ENCODE measurements at places on chromosomes 5 and 9.

- no peak for DNase-seq
Measured at GRCh38 chr9:79632060-79632459, 60.3 kb downstream of the TLE4 start.

DNA sequence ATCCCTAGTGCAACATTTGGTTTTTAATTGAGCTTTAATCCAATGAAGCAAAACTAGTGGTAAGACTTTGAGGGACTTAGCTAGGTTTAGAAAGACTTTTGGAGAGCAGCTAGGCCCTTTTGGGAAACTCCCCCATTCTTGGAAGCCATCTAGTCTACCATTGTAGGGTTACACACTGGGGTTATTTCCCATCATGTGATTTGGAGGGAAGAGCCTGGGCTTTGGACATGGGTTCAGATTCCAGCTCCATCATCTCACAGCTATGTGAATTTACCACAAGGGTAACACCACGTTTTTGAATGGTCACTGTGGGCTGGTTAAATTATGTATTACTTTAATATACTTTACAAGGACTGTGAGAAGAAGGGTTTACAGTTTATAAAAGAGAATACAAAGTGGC is 18.3 kb upstream of the TNFSF15 start:
- peak; percentile 57 for DNase-seq

DNA sequence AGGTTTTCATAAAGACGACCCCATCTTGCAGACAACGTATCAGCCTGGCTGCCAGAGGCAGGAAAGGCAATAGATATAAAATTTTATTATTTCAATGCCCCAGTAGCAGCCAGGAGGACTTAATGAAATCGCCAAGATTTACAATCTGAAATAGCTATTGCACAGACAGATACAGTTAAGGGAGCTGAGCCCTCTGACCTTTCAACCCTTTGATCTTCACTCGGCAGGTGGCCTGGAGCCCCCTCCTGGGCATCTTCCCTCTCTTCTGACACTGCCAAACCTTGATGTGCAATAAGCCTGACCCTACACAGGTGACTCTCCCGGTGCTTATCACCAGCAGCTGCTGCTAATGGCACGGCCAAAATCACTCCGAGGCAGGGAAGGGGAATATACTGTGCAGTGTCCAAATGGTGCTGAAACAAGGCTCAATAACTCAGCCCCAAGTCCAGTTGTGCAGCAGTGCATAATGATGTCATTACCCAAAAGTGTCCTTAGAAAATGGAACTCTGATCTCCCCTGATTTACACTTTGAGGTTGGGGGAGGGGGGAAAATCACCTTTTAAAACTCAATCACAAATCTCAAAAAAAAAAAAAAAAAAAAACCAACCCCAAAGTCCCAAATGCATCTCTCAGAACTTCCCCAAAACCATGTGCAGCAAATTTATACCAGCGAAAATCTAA is 242.0 kb downstream of the CRB2 start:
- no peak for DNase-seq

GRCh38 chr9:23120630-23121029 is 674.0 kb downstream of the DMRTA1 start:
- no peak for DNase-seq

DNA sequence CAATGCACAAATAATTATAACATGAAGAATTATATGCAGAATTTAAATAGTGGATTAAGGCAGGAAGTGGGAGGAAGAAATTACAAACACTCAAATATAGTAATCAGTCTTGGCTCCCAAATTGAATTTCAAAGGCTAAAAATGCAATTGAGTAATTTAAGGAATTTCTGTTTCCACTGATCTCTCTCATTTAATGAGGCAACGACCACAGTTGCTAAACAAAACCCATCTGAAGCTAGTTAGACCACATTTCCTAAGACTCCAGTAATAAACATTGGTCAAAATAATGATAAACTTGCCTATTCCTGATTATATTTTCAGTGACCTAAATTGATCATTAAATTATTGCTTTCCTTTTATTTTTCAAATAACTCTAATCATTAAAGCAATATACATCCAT is 174.3 kb upstream of the GRIN3A start:
- peak; percentile 6 for DNase-seq

- peak; percentile 65 for DNase-seq
Measured at GRCh38 chr9:101625876-101626275, 31.1 kb upstream of the PPP3R2 start.

- DNase-seq, result no peak
Measured at GRCh38 chr9:93187574-93187973, 3.6 kb downstream of the WNK2 start.

DNA sequence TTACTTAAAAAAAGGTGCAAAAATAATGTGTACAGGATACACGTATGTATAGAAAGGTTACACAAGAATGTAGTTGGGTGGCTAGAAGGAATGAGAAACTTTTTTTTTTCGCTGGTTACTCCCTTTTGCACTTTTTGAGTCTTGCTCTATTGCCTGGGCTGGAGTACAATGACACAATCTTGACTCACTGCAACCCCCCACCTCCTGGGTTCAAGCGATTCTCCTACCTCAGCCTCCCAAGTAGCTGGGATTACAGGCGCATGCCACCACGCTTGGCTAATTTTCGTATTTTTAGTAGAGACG is 15.8 kb downstream of the FBXW11 start:
- no peak for DNase-seq

- DNase-seq, result no peak
Measured at GRCh38 chr5:180666812-180667211, 17.4 kb upstream of the FLT4 start.

DNA sequence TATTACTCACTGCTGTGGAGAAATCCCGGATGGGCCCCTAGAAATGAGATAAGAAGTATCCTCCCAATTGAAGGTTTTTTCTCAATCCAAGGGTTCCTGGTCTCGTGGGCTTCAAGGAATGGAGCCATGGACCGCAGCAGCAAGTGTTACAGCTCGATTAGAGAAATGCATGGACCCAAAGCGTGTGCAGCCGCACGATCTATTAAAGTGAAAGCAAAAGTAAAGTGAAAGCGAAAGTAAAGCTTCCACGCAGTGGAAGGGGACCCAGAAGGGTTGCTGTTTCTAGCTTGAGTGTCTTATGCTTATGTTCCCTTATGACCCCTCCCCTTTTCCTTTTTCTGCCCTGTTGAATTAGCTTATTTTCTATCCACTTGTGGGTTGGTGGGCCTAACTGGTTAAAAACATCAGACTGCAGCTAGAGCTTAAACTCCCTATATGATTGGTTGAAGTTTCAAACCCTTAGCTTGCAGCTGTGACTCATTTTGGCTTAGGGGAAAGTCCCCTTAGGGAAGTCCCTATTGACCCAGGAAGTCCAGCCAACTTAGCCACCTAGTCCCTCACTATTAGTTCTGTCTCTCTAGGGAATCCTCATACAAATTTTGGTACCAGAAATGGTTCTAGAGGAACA is 1111.8 kb downstream of the TAF11L14 start:
- peak; percentile 0 for DNase-seq

DNA sequence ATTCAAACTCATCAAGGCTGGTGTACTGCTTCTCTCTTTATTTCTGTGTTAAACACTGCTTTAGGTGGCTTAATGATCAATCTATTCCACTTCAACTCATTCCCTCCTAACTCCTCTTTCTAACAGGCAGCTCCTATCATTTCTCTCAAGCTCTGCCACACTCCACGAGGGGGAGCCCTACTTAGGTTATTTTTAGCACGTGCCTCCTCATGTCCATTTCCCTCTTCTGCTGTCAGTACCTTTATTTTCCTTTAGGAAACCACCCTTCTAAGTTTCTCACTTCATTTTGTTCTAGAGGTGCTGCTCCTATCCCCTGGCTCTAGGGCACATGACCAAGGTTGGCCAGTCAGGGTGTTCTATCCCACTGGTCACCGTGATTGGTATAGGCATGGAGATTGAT is 6.7 kb upstream of the BRINP1 start:
- peak; percentile 3 for DNase-seq

DNA sequence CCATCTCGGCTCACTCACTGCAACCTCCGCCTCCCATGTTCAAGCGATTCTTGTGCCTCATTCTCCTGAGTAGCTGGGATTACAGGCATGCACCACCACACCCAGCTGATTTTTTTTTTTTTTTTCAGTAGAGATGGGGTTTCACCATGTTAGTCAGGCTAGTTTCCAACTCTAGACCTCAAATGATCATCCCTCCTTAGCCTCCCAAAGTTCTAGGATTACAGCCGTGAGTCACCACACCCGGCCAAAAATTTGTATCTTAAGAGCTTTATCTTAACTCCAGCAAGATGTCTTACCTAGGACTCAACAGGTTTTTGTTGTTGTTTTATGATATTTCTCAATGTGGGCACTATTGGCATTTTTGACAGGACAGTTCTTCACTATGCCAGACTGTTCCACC is 27.9 kb downstream of the LYRM7 start:
- peak; percentile 36 for DNase-seq

- no peak for DNase-seq
Measured at GRCh38 chr9:89165341-89165740, 13.3 kb downstream of the SHC3 start.

DNA sequence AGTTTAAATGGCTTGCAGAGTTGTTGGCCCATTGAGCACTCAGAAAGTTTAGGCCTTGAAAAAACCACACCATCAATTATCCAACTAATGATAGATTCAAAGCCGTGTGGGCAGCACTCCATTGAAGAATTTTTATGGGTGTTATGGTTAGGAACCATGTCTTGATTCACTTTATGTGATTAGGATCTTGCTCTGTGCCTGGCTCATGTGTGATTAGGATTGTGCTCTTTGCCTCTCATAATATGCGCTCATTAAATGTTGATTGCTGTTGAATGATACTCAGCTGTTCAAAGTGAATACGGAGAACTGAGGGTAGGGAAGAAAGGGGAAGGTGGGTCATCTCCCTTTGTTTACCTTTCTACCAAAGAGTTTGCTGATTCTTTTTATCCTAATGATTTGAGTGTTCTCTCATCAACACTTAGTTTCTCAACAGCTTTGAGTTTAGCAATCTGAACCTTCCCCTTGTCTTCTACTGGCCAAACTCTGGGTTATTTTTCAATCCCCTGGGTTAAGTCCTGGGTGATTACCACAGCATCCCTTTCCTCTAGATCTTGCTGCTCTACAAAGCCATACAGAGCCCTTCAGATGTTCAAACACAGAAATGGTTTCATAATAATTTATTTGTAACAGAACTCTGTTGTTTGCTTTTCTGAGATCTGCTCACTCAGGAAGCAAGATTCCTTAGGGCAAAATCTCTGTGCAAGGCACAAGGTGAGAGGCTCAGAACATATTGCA is 668.8 kb upstream of the RGMB start:
- DNase-seq, result peak; percentile 14

GRCh38 chr9:134321531-134321930 is 4.7 kb upstream of the RXRA start:
- peak; percentile 39 for DNase-seq

- DNase-seq, result no peak
Measured at GRCh38 chr9:75467142-75467541, 378.8 kb downstream of the OSTF1 start.

DNA sequence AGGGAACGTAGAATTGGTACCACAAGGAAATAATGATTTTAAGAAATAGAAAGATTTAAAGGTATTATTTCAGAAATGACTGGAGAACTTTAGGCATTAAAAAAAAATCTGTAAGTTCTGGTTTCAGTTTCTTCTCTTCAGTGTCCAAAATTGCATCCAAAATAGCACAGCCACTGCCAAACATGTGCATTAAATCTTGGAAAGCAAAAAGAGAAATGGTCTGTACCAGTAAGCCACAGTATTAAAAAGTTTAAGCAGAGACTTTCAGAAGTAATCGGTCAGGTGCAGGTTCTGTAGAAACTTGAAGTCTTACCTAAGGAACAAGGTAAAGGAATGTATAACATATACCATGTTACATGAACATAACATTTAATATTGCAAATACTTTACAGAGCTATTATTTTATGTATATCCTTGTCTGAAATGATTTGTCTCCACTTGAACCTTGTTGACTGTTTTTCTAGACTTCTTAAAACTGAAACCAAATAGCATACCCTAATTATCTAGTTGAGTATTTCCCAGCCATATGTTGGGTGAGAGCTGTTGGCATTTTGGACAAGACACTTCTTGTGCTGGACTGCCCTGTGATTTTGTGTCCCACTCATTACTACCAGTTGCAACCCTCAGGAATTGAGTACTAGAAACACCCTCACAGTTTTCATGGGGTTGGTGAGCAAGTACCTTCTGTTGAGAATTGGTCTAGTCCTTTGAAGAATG is 32.1 kb downstream of the NIPBL start:
- DNase-seq, result no peak

DNA sequence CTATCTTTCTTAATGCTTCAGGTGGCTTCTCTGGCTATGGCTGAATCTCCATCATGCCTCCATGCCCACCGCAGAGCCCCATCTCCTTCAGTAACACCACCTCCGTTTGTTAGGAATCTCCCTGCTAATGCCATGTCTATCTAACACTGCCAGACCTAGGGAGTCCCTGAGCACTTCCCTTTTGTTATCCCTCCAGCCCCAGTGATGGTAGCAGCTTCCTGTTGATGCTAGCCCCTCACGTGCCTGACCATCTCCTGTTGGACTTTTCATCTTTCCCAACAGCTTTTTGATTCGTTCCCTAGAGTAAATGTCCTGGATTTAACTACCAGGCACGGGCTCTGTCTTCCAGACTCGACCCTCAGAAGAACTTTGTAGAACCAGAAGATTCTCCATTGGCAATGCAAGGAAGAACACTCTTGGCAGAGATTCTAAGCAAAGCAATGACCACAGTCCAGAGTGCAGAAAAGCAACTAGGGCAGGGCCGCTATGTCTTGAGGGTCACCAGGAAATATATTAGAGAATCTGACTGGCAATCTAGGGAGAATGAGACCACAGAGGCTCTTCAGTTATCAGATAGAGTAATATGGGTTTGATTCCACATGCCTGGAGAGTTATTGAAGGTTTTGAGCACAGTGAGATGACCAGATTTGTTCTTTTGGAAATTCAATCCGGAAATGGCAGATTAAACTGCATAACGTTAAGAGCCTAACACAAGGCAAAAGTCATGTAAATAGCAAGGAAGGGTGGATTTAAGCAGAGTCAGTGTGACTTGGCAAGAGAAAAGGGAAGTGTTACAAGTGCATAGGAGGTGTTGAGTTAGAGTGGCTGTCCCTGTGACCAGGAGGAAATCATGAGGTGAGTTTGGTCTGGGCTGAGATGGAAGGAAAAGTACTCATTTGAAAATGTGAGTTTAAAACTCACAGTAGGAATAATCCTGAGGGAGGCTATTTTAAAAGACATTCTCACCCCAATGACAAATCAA is 555.2 kb downstream of the ACTL7B start:
- no peak for DNase-seq

GRCh38 chr9:135032041-135032835 is 55.2 kb upstream of the OLFM1 start:
- no peak for DNase-seq
